Stimulated activated CD4-positive, alpha-beta T cell treated with anti-CD3 and anti-CD28 coated beads, Interleukin-4, amount 100 ng/mL, for 48 hours (primary cell): ENCODE measurements at places on chromosomes 4 and X.

DNA sequence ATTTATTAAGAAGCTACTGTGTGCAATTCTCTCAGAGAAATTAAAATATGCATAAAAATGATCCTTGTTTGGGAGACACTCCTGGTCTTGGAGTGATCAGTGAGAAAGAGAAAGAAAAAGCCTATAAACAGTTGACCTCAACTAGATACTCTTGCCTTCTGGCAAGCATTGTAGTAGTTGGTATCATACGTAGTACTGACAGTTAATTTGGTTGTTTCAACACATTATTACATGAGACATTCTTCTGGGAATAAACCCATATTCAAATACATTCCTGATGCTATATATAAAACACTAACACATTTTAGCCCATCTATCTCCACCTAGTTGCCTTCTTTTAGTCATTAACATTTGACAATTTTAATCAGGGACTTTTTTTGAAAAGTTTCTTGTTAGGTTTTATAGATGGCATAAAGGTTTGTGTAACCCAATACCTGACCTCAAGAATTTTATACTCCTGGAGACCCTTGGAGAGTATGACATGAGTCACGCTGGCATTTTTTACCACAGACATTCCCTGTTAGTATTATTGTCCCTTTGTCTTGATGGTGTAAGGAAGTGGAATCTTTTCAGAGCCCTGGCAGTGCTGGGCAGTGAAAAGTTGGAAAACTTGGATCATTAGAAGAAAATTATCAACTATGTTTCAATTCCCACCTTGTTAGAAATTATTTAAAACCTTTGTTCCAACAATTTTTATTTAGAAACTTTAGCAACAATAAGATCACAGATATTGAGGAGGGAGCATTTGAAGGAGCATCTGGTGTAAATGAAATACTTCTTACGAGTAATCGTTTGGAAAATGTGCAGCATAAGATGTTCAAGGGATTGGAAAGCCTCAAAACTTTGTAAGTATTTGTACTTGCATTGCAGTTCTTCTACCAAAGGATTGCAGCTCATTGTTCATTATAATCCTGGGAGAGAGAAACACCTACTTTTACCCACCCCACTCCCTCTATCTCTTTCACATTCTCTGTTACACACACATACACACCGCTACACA is 167.1 kb upstream of the PACRGL start:
- no peak for DNase-seq

DNA sequence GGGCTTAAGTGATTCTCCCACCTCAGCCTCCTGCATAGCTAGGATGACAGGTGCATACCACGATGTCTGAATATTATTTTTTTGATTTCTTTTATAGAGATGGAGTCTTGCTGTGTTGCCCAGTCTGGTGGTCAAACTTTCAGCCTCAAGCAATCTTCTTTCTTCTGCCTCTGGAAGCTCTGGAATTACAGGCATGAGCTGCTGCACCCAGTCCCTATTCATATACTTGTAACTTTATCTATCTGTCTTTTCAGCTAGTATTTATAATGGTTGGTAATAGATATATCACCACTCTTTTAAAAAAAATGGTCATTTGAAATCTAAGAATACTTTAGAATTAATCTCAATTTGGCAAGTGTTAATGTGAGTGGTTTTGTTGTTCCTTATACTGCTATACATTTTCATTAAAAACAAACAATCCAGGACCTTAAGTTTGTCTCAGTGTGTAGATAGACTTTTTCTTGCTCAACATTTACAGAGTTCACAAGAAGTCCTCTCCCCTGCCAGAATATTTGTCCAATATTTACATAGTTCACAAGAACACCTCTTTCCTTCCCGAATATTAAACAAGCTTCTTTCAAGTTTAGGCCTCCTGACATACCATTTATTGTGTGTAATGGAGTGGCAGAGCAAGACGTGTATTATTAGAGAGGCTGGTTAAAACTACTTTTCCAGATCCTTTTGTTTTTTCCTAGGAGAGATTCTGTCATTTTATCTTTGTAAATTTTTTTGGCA is 1197.4 kb upstream of the ADGRL3 start:
- DNase-seq: no peak

- no peak for DNase-seq
Measured at GRCh38 chrX:118714521-118714920, 12.9 kb upstream of the IL13RA1 start.

- DNase-seq: no peak
Measured at GRCh38 chr4:174686826-174687225, 142.2 kb downstream of the GLRA3 start.

GRCh38 chr4:98744372-98745150 is 86.2 kb upstream of the TSPAN5 start:
- DNase-seq: no peak
